Urothelium cell line (cell line): ENCODE measurements at places on chromosomes 3 and 15.

GRCh38 chr3:190155752-190156151 lies 35.1 kb upstream of the P3H2 start:
- DNase-seq = peak; percentile 8

- no peak for DNase-seq
These were observed 24.3 kb downstream of the LMCD1 start for GRCh38 chr3:8525893-8526292.

GRCh38 chr15:91886878-91887277 lies 33.4 kb downstream of the SLCO3A1 start:
- DNase-seq = no peak

- no peak for DNase-seq
These were observed 39.7 kb upstream of the PLOD2 start for GRCh38 chr3:146200461-146201220.

DNA sequence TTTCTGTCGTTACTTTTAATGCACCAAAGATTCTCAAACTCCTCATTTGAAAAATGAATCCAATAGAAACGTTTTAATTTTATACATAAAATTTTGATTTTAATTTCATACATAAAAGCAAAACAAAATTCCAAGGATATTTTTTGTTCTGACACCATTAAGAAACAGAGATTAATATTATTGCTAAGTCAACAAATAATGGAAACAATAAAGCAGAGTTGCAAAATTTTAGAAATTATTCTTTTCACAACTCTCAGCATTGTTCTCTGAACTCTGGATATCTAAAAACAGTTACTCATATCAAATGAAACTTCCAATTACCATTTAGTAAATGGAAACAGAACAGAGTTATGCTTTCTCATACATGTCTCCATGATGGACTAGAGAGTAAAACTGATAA lies 260.2 kb downstream of the EPHA6 start:
- no peak for DNase-seq

DNA sequence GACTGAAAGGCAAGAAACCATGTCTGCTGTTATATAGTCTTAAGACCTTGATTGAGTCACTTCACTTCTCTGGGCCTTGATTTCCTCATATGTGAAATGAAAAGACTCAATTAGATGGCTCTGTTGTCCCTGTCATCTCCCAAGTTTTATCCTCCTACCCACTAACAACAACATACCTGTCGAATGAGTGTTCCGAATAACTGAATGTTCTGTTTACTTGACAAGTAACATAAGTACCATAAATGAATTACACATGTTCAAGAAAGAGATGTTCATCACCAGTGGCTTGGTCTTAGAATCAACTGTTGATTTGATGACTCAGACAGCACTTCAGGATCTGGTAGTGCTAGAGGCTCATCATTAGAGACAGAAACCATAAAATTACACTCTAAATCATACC lies 311.7 kb downstream of the VPS13C start:
- no peak for DNase-seq

- no peak for DNase-seq
These were observed 88.1 kb upstream of the TGFBR2 start for GRCh38 chr3:30518181-30518864.

DNA sequence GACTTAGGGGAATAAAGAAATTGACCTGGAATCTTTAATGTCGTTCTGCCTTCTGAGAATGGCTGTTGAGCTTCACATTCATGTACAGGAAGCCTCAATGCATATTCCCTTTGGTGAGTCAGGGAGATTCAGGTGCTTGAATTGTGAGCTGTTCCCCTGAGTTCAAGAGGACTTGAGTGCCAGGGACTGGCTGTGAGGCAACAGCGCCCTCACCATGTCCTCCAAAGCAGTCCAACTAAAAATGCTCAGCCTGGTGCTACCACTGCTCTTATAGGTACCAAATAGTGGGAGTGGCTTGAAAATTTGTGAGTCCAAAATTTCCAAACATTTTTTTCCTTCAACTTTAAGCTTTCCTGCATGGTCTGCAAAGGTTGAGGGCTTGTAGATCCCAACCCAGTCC lies 54.1 kb downstream of the LEO1 start:
- DNase-seq = peak; percentile 16

DNA sequence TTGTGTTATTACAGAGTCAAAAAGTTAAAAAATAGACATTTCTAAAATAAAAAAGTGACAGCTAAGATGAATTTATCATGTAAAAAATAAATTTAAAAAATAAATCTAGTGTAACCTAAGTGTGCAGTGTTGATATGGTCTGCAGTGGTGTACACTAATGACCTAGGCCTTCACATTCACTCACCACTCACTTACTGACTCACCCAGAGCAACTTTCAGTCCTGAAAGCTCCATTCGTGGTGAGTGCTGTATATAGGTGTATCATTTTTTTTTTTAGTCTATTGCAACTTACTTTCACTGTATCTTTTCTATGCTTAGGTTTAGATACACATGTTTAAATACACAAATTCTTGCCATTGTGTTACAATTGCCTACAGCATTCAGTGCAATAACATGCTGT lies 459.4 kb upstream of the ROBO1 start:
- no peak for DNase-seq

DNA sequence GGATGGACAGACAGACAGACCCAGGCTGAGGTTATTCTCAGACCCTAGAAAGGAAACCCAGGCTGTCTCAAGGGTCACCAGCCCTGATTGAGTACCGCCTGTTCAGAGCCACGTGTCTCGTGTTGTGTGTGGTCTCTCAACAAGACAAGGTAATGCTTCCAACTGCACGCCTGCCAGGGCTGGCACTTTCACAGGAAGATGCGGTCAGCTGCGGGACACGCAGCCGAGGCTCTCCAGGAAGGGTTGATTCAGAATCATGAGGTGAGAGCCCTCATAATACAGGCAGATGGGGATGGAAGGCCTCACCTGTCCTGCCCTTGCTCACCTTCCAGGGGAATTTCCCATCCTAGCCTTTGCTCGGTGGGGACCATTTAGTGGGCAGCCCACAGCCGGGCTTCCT lies 81.4 kb downstream of the TOP2B start:
- DNase-seq = no peak

DNA sequence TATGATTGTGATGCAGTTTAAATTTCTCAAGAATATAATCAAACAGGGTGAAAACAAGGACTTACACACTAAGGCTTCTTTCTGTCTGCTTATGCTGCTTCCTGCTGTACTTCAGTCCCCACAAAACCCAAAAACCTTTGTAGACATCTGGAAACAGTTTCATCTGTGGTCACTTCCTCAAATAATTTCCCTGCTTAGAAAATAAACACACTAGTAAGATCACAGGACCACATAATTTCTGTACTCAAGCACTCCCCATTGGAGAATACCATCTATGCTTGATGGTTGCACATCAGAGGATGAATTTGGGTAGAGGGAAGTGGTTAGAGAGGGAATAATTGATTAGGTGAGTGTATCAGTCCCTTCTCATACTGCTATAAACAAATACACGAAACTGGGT lies 266.2 kb downstream of the LSAMP start:
- no peak for DNase-seq

GRCh38 chr15:57992761-57993355 lies 72.7 kb downstream of the ALDH1A2 start:
- DNase-seq = no peak

- peak; percentile 55 for DNase-seq
These were observed 74.8 kb upstream of the NTRK3 start for GRCh38 chr15:88331291-88331690.

- DNase-seq = no peak
These were observed 16.3 kb downstream of the ISG20 start for GRCh38 chr15:88655103-88655553.

- no peak for DNase-seq
These were observed 94.7 kb upstream of the PDZRN3 start for GRCh38 chr3:73719413-73719851.

- peak; percentile 12 for DNase-seq
These were observed 208.4 kb downstream of the TP63 start for GRCh38 chr3:189839576-189839975.

GRCh38 chr3:5494905-5495519 lies 307.5 kb downstream of the EDEM1 start:
- no peak for DNase-seq

DNA sequence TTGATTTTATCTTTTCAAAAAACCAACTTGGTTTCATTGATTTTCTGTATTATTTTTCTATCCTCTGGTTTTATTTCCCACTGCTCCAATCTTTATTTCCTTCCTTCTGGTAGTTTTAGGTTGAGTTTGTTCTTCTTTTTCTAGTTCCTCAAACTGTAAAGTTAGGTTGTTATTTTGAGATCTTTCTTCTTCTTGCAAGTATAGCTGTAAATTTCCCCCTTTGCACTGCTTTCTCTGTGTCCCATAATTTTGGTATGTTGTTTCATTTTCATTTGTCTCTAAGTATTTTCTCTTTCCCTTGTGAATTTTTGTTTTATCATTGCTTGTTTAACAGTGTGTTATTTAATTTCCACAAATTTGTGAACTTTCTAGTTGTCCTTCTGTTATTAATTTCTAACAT lies 120.0 kb downstream of the PLD1 start:
- no peak for DNase-seq
